Heart left ventricle (tissue), 16 donors: ENCODE measurements at places on chromosomes 12 and 14. TPM values are rescaled to one million over a fixed set of nuclear protein-coding genes. Genes with fewer than 3 reads are reported as not detected.

Gene SYT1
- total RNA-seq = not detected

Gene PAX9
- not detected for total RNA-seq

Gene IL25
- total RNA-seq = not detected

Gene FAIM2
- 5.0 TPM for total RNA-seq

Gene RACGAP1
- 17.8 TPM for total RNA-seq

Gene TRHDE
- not detected for total RNA-seq

Gene LDHB
- 2,267 TPM for total RNA-seq

Gene OTOGL
- total RNA-seq = 0.48 TPM

Gene KTN1
- total RNA-seq = 231 TPM

- no peak for DNase-seq
Observed at GRCh38 chr12:112148031-112148513, 22.7 kb downstream of the TRAFD1 start.

DNA sequence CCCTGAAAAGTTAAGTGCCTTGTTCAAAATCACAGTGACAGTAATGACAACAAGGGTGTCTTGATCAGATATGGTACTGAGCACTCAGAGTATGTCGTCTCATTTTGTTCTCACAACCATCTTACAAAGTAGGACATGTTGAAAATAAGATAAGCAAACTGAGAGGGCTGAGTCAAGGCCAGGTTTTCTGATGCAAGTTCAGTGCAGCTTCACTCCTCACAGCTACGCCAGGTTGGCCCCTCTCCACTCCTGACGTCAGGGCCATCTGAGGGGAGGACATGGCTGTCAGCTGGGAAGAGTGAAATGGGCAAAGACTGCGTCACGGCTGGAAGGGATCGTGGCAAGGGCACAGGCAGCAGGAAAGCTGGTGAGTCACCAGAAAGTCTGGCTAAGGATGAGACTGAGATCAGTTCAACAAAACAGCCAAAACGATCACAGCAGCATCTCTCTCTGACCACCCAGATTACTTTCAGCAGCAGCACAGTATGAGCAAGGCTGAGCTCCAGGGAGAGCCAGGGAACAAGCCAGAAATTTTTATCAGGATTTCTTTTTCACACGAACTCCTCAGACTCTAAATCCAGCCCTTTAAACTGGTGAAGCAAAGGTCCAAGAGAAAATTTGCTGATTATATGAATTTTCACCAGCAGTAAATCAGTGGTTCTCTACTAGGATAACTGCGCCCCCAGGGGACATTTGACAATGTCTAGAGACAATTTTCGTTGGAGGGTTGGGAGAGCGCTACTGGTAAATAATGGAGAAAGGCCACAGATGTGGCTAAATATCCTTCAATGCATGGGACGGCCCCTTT lies 297.9 kb upstream of the AMIGO2 start:
- DNase-seq = peak; percentile 94

GRCh38 chr12:63941879-63942278 lies 97.4 kb downstream of the SRGAP1 start:
- DNase-seq = no peak

DNA sequence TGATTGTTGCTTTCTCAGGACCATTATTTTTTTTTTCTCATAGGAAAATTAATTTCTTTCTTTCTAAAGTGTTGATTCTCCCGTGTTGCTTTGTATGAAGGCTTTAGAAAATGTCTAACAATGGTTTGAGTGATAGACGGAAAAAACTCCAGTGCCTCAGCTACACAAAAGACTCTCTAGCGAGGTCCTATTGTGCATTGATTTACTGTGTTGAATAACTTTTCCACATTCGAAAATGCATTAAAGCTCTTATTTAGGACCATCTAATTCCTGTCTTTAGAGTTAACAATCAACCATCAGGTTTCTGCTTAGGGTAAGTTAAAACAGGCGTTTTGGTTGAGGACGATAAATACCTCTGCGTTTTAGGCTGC lies 99.6 kb downstream of the PTPN11 start:
- no peak for DNase-seq

DNA sequence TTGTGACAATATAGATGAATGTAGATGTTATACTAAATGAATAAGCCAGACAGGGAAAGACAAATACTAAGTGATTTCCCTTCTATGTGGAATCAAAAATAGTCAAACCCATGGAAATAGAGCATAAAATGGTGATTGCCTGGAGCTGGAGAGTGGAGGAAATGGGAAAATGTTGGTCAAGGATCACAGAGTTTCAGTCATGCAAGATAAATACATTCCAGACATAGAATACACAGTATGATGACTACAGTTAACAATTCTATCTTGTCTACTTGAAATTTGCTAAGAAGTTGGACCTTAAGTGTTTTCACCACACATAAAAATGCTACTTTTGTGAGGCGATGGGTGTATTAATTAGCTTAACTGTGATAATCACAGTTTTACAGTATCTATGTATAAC lies 1182.7 kb downstream of the AACS start:
- DNase-seq = no peak

- DNase-seq = no peak
Observed at GRCh38 chr12:14369311-14369710, 3.8 kb downstream of the ATF7IP start.

GRCh38 chr14:95101736-95102679 lies 55.3 kb downstream of the DICER1 start:
- DNase-seq = no peak

DNA sequence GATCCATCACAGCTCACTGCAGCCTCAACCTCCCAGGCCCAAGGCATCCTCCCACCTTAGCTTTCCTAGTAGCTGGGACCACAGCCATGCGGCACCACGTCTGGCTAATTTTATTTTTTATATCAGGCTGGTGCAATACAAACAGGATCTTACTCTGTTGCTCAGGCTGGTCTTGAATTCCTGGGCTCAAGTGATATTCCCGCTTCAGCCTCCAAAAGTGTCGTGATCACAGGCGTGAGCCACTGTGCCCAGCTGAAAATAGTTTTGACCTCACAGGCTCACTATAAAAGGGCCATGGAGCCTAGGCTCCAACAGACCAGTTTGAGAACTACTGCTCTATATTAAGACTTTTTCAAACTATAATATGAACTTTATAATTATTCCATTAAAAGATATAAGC lies 37.3 kb downstream of the SNX6 start:
- DNase-seq = peak; percentile 69
